ENCODE measurements at places on chromosomes 5 and 9. TPM values are rescaled to one million over a fixed set of nuclear protein-coding genes. Genes with fewer than 3 reads are reported as not detected.

Gene NME5
- total RNA-seq: not detected

Gene TAF11L5
- not detected for total RNA-seq

Gene JMY
- 5.5 TPM for total RNA-seq

Gene ZNF366
- total RNA-seq: not detected

Gene FGD3
- total RNA-seq: 0.76 TPM

Gene MAP1B
- 66.1 TPM for total RNA-seq

DNA sequence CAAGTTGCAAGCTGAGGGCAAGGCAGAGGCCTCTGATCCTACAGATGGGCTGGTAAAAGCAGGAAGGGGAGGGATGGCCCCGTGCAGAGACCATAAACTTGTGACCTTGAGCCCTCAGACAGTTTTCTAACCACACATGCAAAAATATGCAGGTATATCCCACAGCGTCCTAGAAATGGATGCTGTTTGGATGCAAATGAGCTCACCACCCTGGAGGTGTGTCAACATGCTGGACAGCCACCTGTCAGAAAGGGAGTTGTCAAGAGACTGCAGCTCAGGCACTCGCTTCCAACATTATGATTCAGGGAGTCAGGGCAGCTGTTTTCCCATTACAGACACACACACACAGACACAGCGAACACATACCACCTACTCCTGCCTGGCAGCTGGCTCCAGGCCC is 97.3 kb upstream of the PANK3 start:
- H3K27ac ChIP-seq: no peak overlapping the region
- DNase-seq: no peak
- no peak overlapping the region for H3K4me3 ChIP-seq
- no peaks in the 10 kb centered on the region for H3K36me3 ChIP-seq
- no peaks in the 10 kb centered on the region for H3K4me1 ChIP-seq

- no peak overlapping the region for H3K27ac ChIP-seq
- peak; percentile 66 for DNase-seq
- no peaks in the 10 kb centered on the region for H3K36me3 ChIP-seq
- peaks cover 73% of the 10 kb centered on the region for H3K27me3 ChIP-seq
- H3K4me3 ChIP-seq: no peak overlapping the region
Observed at GRCh38 chr9:131045300-131046092, 36.5 kb downstream of the LAMC3 start.

DNA sequence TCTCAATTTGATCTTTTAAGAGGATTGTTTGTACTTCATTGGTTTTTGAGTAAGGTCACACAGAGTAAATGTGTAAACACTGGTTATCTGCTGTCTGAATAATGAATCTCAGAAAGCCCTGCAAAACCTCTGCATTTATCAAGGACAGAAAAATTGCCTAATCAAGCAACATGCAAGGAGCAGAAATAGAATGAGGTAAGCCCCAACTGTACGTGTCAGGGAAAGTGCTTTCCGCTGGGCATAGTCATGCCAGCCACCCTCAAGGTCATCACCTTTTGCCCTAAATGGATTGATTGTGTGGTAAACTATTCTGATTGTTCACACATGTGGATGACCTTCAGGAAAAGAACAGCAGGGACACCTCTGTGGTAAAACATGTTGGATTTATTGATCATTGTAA is 376.9 kb upstream of the KCNN2 start:
- no peak overlapping the region for H3K27ac ChIP-seq
- no peaks in the 10 kb centered on the region for H3K27me3 ChIP-seq
- H3K4me3 ChIP-seq: no peak overlapping the region

- no peaks in the 10 kb centered on the region for H3K27me3 ChIP-seq
- H3K4me3 ChIP-seq: no peak overlapping the region
- H3K27ac ChIP-seq: no peak overlapping the region
- no peak for DNase-seq
- peaks cover 71% of the 10 kb centered on the region for H3K36me3 ChIP-seq
- H3K4me1 ChIP-seq: peaks cover 13% of the 10 kb centered on the region
Observed at GRCh38 chr5:7871653-7872052, 2.7 kb downstream of the MTRR start.

GRCh38 chr9:123281659-123282350 is 13.4 kb upstream of the STRBP start:
- DNase-seq: no peak
- peaks cover 7% of the 10 kb centered on the region for H3K4me1 ChIP-seq
- no peak overlapping the region for H3K27ac ChIP-seq
- H3K27me3 ChIP-seq: no peaks in the 10 kb centered on the region

GRCh38 chr5:172716796-172717313 is 54.1 kb downstream of the DUSP1 start:
- H3K36me3 ChIP-seq: no peaks in the 10 kb centered on the region
- peaks cover 2% of the 10 kb centered on the region for H3K4me1 ChIP-seq
- DNase-seq: peak; percentile 81
- no peak overlapping the region for H3K4me3 ChIP-seq

- H3K27ac ChIP-seq: no peak overlapping the region
- no peak overlapping the region for H3K4me3 ChIP-seq
- H3K27me3 ChIP-seq: no peaks in the 10 kb centered on the region
- peaks cover 38% of the 10 kb centered on the region for H3K36me3 ChIP-seq
- no peaks in the 10 kb centered on the region for H3K4me1 ChIP-seq
Observed at GRCh38 chr9:97905228-97905627, 17.1 kb downstream of the TRMO start.

- H3K4me3 ChIP-seq: no peak overlapping the region
- peaks cover 6% of the 10 kb centered on the region for H3K27me3 ChIP-seq
- no peaks in the 10 kb centered on the region for H3K36me3 ChIP-seq
- H3K27ac ChIP-seq: no peak overlapping the region
Observed at GRCh38 chr9:107472581-107473340, 16.8 kb downstream of the KLF4 start.

DNA sequence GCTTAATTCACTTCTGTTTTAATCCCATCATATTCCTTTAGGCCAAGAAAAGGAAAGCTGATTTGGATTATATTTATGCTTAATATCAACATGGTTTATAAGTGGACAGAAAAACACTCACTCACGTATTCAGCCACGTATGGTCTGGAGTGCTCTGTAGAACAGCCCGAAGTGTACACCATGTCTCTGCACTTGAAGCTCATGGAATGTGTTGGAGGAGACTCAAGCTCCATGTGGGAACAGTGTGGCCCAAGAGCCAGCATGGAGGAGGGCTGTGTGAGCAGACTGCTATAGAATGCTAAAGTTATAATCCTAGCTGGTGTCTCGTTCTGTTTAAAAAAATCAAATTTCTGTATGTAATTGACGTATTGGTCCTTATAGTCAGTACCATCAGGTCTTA is 32.9 kb downstream of the OTULINL start:
- H3K36me3 ChIP-seq: no peaks in the 10 kb centered on the region
- H3K27ac ChIP-seq: no peak overlapping the region
- peaks cover 2% of the 10 kb centered on the region for H3K27me3 ChIP-seq
- DNase-seq: no peak
- no peak overlapping the region for H3K4me3 ChIP-seq
- H3K4me1 ChIP-seq: no peaks in the 10 kb centered on the region

DNA sequence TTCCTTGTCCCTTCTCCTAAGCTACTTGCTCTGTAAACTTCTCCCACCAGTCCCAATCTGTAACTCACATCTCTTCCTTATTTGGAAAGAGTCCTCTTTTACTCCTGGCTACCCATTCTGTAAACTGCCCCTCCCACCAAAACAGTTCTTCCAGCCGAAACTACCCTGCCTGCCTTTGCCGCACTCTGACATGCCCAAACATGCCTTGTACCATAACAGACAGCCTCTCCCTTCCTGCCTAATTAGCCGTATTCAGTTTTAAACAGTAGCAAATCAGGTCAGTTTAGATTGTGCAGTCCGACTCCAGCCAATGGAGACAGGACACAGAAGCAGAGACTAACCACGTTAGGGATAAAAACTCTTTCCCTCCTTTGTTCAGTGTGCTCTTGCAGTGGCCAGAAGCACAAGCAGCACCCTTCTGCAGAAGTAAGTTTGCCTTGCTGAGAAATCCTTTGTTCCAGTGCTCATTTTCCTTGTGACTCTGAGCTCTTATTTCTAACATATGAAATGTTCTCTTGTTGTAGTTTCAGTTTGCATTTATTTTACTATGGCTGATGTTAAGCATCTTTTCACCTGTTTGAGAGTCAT is 5.4 kb upstream of the GLT6D1 start:
- H3K36me3 ChIP-seq: no peaks in the 10 kb centered on the region
- no peak overlapping the region for H3K4me3 ChIP-seq

DNA sequence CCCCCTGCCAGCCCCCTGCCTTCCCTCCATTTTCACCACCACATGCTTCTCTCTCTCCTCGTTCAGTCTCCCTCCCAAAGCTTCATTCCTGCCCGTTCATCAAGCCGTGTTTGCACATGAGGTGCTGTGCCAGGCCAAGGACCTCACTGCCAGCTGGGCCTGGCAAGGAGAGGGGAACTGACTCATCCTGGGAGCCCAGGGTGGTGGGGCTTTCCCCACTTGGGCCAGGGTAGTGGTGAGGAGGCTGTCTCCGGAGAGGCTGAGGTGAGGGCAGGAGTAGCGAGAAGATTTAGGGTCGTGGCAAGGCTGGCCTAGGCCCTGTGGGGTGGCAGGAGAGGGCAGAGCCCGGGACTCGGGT is 30.4 kb upstream of the NOTCH1 start:
- H3K27me3 ChIP-seq: no peaks in the 10 kb centered on the region
- H3K4me3 ChIP-seq: no peak overlapping the region
- peaks cover 56% of the 10 kb centered on the region for H3K4me1 ChIP-seq
- DNase-seq: no peak

GRCh38 chr5:6979061-6979460 is 265.8 kb downstream of the TENT4A start:
- no peaks in the 10 kb centered on the region for H3K27me3 ChIP-seq
- no peak overlapping the region for H3K4me3 ChIP-seq
- no peak overlapping the region for H3K27ac ChIP-seq
- no peak for DNase-seq
- H3K4me1 ChIP-seq: no peaks in the 10 kb centered on the region

DNA sequence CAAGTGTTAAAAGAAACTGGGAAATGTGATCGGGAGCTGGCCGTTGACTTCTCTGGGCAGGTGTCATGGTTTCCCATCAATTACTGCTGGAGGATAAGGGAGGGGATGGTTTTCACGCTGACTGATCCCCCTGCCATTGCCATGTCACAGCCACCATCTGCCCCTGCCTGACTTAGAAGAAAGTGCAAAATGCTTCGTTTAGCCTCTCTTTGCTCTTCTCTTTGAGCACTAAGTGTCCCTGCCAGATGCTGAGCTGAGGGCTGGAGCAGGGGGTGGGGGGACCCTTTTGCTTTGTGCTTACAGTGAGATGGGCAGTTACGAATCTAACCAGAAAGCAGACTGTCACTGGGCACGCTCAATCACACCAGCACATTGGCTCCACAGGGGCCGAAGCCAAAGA is 138.4 kb upstream of the ALDH1B1 start:
- no peaks in the 10 kb centered on the region for H3K4me1 ChIP-seq
- peaks cover 35% of the 10 kb centered on the region for H3K27me3 ChIP-seq
- no peak overlapping the region for H3K4me3 ChIP-seq
- no peak for DNase-seq
- no peaks in the 10 kb centered on the region for H3K36me3 ChIP-seq
- no peak overlapping the region for H3K27ac ChIP-seq

DNA sequence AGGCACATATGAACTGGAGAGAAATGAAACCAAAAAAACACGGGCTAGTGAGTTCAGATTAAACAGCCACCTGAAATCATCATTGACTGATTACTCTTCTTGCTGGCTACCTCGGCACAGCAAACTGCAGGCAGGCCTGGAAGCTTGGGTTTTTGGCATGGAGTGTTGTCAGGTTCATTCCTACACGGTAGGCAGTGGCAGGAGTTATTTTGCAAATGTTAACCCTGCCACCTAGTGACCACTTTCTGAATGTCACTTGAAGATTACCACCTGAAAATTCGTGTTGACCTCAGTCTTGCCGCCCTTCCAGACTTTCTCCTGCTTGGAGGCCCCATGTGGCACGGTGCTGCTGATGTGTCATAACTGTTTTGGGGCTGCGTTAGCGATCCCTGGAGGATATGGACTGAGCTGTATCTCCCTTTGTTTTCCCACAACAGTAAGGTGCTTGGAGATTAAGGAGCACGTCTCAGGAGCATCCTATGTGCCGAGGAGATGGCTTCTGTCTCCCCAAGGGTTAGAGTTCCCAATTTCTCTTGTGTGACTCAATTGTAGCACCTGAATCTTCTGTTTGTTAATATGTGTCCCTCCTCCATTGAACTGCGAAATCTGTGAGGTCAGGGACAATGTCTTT is 12.7 kb upstream of the CD180 start:
- no peak overlapping the region for H3K4me3 ChIP-seq
- peaks cover 8% of the 10 kb centered on the region for H3K27me3 ChIP-seq
- H3K27ac ChIP-seq: no peak overlapping the region

GRCh38 chr5:30908356-30908755 is 285.1 kb upstream of the CDH6 start:
- no peaks in the 10 kb centered on the region for H3K4me1 ChIP-seq
- no peak overlapping the region for H3K27ac ChIP-seq
- DNase-seq: no peak
- no peaks in the 10 kb centered on the region for H3K27me3 ChIP-seq

DNA sequence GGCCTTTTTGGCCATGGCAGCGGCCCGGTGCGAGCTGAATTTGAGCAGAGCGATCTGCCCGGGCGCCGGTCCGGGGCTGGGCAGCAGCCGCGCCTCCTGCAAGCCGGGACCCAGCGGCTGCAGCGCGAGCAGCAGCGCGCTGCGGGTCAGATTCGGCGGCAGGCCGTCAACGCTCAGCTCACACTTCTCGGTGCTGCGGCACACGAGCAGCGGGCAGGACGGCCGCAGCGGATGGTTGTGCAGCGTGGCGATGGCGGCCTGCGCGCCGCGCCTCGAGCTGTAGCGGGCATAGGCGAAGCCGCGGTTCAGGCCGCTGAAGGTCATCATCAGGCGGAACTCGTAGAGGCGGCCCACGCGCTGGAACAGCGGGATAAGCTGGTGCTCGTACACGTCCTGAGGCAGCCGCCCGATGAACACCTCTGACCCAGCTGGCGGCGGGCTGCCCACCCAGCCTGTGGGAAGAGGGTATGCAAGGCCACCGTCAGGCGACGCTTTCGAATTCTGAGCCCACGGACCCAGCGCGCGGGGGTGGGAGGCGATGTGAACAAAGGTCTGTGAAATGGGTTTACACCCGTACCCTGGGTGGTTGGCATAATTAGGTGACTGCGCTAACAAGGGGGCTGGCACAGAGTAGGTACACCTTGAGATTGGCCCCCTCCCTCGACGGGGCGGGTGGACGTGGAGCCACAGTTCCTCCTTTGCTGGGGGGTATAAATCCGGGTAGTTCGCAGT is 755 bp downstream of the DND1 start:
- H3K27ac ChIP-seq: no peak overlapping the region
- H3K4me3 ChIP-seq: no peak overlapping the region
- peaks cover 91% of the 10 kb centered on the region for H3K36me3 ChIP-seq
- no peaks in the 10 kb centered on the region for H3K27me3 ChIP-seq
- no peak for DNase-seq
- peaks cover 16% of the 10 kb centered on the region for H3K4me1 ChIP-seq
